ENCODE measurements at places on chromosomes 2 and 18. TPM values are rescaled to one million over a fixed set of nuclear protein-coding genes. Genes with fewer than 3 reads are reported as not detected.
A peak's percentile ranks its signal among the peaks of the same experiment; 100 is the strongest.

DNA sequence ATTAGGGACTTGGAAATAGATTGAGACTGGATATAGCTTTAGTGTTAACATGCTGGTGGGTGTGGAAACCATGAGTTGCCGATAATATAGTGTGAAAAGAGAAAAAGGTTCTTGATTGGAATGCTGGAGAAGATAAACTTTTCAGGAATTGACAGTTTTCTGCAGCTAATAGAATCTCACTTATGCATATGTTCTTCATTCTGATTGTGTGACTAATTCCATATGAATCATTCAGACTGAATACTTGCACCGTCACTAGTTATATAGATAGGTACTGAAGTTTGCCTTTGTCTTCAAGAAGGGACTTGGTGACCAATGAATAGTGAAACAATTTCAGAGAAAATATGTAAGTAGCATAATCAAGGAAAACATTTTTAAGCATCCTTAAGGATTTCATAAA lies 225.7 kb upstream of the FOSL2 start:
- DNase-seq = no peak

- no peak for DNase-seq
These were observed 40.1 kb upstream of the CCDC88A start for GRCh38 chr2:55459714-55460274.

DNA sequence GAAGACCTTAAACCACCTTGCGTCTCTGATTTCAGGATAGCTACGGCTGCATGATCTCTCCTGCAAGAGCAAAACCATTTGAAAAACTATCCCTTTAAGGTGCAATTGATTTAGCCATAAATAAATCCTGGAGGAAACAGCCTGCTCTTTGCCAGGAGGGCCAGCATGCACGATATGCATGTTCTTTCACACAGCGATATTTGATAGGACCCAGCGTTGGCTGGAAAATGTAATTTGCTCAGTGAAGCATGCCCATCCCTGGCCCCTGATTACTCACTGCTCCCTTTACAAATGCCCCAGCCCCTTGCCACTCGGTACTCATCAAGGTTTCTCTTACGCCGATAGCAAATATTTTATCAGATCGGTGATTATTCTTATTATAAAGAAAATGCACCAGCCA lies 315.4 kb downstream of the CDH2 start:
- DNase-seq = no peak

- DNase-seq = no peak
These were observed 847 bp downstream of the HOXD8 start for GRCh38 chr2:176130147-176130956.

DNA sequence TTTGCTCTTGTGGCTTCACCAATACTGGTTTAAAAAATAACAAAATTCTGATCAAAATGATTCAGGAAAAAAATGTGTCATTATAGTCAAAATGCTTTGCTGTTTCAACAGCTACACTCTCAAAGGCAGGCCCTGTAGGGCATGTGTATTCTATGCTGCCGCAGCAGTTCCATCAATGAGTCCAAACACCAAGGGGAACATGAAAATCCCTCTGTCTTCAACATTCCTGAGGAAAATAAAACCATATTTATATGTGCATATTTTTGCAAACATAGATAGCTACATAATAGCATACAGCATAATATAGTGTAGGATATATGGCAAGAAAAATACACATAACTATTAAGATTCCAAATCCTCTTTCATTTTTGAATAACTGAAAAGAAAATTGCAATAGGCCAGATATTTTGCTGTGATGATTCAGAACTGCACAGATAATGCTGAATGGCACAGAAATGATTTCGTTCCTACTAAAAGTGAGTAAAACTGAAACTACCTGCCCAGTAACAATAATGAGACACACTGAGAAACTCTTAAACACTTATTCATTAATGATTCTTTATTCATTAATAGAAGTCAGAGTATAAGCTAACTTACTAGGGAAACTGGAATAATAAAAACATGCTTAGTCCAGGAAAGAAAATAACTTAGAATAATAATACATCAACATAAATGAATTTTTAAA lies 343.8 kb downstream of the SUCLG1 start:
- no peak for DNase-seq

- no peak for DNase-seq
These were observed 55.7 kb downstream of the SNORC start for GRCh38 chr2:232925821-232926156.

DNA sequence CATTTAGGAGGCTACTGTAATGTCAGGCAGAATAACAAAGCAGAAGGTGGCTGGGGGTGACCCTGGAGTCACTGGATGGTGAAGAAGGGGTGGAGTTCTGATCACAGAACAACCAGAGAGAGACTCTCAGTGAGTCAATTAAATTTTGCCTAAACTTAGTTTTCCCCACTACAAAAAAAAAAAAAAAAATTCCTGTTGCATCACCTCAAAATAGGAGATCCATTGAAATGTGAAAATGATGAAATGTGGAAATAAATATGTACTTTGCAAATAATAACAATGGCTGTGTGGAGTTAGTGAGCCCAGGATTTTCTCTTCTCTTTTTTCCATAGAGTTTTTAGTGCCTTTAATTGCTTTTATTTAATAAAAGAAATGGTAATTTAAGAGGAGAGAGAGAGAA lies 165.5 kb downstream of the GFPT1 start:
- DNase-seq = no peak

DNA sequence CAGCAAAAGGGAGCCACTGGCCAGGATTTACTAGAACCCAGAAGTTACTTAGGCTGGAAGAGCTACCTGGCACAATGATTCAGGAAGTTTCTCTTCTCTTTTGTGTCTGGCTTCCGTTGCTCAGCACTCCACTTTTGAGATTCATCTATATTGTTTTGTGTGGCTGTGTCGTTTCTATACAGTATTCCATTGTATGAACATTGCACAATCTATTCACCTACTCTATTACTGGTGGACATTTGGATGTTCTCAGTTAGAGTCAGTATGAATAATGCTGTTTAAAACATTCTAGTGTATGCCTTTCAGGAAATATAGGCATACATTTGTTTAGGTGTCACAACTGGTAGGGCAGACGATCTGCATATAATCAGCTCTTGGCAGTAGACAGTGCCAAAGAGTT lies 36.3 kb upstream of the EPHA4 start:
- DNase-seq = no peak

DNA sequence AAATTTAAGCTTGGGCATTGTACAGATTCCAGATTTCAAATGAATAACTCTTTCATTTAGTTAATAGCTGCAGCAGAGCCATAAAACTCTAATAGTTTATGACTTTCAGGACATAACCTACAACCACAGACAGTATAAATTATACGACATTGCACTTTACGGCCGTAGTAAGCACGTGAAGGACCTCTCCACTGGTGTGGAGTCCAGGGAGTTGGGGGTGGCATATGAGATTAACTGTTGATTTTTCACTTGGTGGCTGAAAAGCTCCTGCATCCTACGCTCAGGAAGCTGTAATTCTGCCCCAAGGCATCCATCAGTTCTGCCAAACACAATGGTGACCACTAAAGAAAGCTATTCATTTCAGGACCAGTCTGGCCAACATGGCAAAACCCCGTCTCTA lies 376.2 kb downstream of the SOX11 start:
- no peak for DNase-seq

GRCh38 chr2:102449370-102449974 lies 23.6 kb upstream of the SLC9A4 start:
- DNase-seq = peak; percentile 22

DNA sequence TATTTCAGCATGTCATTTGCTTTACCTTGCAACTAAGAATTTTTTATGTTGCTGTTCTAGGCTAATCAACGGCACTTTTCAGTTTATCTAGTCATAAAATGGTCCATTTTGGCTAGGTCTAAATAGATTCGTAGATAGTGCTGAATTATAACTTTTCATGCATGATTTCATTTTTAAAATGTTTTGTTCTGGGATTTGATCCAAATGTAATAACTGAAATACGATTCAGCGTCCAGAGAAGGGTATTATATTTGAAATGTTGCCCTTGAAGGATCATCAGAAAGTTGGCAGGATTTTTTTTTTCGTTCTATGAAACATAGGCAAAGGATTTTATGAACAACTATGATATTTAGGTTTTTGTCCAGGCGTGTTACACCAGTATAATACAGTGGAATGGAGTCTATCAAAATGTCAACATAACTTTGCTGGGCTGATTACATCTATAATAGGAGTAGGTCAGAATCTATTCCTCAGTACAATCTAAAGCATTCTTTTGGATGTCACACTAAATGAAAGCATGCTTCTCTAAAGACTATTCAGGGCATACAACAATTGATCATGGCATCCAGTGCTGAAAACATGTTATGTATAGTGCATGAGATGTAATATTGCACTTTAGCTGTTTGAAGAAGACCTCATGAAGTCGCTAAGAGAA lies 24.8 kb downstream of the TTC27 start:
- no peak for DNase-seq

- no peak for DNase-seq
These were observed 96.7 kb downstream of the CRACDL start for GRCh38 chr2:98839292-98839691.

DNA sequence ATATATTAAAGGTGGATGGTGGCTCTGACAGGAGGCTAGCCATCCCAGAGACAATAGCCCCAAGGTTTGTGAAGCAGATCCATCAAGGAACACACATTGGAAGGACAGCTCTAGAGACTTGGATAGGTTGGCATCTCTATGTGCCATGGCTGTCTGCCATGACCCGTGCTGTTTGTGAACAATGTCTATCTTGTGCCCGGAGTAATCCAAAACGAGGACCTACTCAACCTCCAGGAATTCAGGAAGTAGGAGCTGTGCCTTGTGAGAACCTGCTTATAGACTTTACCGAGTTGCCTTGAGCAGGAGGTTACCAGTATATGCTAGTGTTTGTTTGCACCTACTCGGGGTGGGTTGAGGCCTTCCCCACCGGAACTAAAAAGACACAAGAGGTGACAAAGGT lies 43.1 kb upstream of the SELENOI start:
- no peak for DNase-seq

GRCh38 chr2:30978854-30979253 lies 159.4 kb downstream of the GALNT14 start:
- no peak for DNase-seq

DNA sequence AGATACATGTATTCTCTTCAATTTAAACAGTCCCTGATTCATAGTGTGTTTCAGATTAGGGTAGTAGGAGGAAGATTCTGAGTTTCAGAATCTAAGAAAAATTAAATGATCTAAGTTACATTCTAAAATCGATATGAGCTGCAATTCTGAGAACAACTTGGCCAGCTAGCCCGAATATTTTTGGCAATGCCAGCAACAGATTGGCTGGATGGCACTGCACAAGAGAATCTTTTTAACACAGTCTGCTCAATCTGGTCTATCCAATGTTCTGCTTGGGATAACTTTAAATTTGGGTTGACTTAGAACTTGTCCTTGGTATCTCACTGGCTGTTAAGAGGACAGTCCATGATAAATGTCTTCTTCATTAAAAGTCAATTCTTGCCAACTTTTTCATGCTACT lies 853.9 kb downstream of the NRXN1 start:
- no peak for DNase-seq

DNA sequence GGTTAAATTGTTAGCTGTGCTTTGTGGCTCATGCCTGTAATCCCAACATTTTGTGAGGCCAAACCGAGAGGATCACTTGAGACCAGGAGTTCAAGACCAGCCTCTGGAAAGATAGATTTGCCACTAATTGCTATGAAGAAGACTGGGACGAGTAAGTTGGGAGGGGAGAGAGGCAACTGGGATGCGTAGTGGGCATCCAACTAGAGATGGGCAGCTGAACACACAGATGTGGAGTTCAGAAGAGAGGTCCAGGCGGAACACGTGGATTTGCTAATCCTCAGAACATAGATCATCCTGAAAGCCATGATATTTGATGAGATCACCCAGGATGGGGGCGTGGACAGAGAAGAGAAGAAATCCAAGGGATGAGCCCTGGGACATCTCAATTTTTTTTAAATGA lies 48.7 kb downstream of the CYP26B1 start:
- no peak for DNase-seq

GRCh38 chr2:46534589-46534988 lies 55.2 kb downstream of the TMEM247 start:
- no peak for DNase-seq

DNA sequence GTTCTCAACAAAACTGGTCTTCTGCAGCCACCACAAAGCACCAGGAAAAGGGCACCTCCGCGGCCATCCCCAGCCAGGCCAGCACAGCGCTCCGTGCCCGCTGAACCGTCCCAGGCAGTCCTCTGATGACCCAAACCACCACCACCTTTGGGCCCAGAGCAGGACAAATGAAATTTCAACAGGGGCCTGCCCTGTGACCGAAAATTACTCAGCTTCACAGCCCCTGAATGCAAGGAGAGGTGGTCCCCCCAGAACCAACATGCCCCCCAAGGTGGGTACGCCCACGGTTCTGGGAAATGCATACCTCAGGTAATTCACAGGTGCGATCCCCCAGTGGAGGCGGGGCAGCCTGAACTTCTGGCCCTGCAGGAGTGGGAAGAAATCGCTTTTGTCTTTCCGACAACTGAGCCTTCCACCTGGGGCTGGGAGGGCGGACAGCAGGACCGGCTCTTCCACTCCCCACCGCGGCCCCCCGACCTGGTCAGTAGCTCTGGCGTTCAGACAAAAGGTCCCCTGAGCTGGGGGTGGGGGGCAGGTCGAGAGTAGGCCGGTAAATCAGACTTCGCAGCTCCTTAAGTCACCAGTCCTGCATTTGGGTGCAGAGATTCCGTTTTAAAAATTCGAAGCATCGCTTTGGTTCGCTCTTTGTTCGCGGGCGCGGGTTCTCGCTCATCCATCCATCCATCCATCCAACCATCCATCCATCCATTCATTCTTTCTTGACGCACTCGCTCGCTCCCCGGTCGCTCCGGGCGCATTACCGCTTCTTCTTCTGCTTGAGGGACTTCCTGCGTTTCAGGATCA lies 1.4 kb downstream of the ARL4C start:
- DNase-seq = no peak

DNA sequence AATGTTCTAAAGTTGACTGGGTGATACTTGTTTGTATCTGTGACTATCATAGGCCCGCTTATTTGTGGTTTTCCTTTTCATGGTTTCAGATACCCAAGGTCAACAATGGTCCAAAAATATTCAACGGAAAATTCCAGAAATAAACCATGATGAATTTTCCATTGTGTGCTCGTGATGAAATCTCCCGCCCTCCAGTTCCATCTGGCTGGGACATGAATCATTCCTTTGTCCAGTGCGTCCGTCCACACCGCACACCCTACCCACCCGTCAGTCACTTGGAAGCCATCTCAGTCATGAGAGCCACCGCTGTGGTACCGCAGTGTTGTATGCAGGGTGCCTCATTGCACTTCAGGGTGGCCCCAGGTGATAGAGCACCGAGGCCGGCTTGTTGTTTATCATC lies 268.2 kb upstream of the PXDN start:
- DNase-seq = no peak

- no peak for DNase-seq
These were observed 57.1 kb downstream of the TRIB2 start for GRCh38 chr2:12773586-12774394.

- DNase-seq = no peak
These were observed 129.1 kb upstream of the DNMT3A start for GRCh38 chr2:25470806-25471205.

The MCM6 gene
- total RNA-seq = 54.3 TPM

The RNMT gene
- 26.9 TPM for total RNA-seq

The TUBA3E gene
- not detected for total RNA-seq

The ABCB11 gene
- 0.05 TPM for total RNA-seq

The PNKD gene
- total RNA-seq = 49.0 TPM

The PREB gene
- total RNA-seq = 60.9 TPM

The DCC gene
- total RNA-seq = not detected

The SLC30A3 gene
- total RNA-seq = 0.59 TPM

The DNER gene
- total RNA-seq = 0.31 TPM

The TOGARAM2 gene
- 0.44 TPM for total RNA-seq

The VIL1 gene
- total RNA-seq = 0.18 TPM

The KCNIP3 gene
- total RNA-seq = 17.5 TPM
